ENCODE measurements at places on chromosomes 6 and 20. TPM values are rescaled to one million over a fixed set of nuclear protein-coding genes. Genes with fewer than 3 reads are reported as not detected.
A peak's percentile ranks its signal among the peaks of the same experiment; 100 is the strongest.

- no peak for DNase-seq
Measured at GRCh38 chr20:62595491-62595890, 46.8 kb upstream of the SLCO4A1 start.

DNA sequence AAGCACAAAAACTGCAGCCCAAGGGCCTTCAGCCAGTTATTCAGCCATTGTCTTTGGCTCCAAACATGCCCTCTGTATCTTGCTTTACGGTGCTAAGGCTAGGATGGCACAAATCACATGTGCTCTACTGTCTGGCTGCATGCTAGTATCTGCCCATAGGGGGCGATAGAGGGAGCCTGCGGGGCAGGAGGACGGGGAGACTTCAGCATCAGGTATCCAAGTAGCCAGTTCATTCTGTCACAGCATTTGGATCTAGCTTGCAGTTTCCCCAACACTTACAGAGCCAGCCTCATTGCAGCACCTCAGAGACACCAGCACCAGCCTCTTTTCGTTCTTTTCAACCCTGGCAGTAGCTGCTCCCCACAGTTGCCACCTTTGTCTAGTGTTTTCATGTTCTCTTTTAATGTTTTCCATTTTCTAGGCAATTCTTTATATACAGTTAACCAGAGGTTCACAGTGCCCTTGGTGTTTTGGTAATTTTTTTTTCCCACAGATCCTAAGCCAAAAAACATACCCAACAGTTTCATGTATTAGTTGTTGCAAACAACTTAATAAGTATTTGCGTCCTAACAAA is 705.9 kb downstream of the PTPRT start:
- DNase-seq = no peak

GRCh38 chr6:135577059-135577538 is 79.6 kb upstream of the AHI1 start:
- DNase-seq = no peak

DNA sequence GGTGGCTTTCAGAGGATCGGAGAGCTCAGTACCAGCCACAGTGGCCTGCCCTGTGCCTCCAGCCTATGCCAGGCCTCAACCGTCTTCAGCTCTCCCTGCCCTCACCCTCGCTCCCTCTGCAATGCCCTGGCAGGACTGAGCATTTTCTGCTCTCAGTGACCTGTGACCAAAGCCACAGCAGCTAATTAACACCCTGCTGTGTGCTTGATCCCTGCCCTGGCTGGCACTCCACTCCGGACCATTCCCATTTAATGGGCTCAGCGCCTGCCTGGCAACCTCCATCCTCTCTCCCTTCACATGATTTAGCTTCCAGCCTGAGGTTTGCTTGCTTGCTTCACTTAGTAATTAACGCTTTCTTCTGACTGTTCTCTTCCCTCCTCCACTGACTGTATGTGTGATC is 287.5 kb downstream of the LRFN2 start:
- no peak for DNase-seq

The ARMH2 gene
- polyA plus RNA-seq = not detected

- DNase-seq = no peak
Measured at GRCh38 chr6:12404651-12405050, 114.5 kb downstream of the EDN1 start.

The SOX18 gene
- 7.3 TPM for polyA plus RNA-seq

DNA sequence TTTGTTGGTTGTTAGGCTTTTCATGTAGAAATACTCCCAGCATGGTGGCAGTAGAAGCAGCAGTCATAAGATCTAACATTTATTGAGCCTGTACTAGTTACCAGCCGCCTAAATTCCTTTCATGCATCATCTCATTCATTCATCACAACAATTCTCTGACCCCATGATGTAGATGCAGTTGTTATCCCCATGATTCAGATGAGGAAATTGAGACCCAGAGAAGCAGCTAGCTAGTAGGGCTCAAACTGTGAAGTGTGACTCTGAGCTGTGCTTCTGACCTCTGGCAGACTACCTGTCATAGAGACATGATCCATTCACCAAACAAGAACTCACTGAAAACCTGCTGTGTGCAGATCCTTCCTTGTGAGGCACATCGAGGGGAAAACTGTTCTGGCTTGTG is 16.9 kb downstream of the RREB1 start:
- DNase-seq = no peak

DNA sequence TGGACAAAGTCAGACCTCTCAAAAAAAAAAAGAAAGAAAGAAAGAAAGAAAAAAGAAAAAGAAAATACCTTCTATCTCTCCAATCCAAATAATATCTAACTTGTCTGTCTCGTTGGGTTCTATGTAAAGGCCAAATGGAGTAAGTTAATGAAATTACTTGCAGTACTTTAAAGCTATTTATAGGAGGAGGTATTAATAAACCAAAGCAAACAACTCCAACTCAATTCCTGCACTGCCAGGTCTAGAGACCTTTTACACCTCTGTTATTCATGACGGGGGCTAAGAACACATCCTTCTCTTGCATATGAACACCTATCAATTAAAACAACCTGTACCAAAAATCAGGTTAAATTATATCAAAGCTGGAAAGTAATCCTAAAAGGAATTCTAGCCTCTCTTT is 80.6 kb downstream of the MAP3K5 start:
- DNase-seq = no peak

The DOK5 gene
- polyA plus RNA-seq = 34.2 TPM

GRCh38 chr20:16639027-16639941 is 66.0 kb upstream of the KIF16B start:
- DNase-seq = no peak

The ZGPAT gene
- 16.6 TPM for polyA plus RNA-seq

GRCh38 chr20:41669708-41670263 is 51.6 kb upstream of the CHD6 start:
- no peak for DNase-seq

GRCh38 chr20:36102809-36103596 is 51.5 kb upstream of the EPB41L1 start:
- no peak for DNase-seq

The FRS3 gene
- polyA plus RNA-seq = 6.6 TPM

The CCN6 gene
- 0.34 TPM for polyA plus RNA-seq

DNA sequence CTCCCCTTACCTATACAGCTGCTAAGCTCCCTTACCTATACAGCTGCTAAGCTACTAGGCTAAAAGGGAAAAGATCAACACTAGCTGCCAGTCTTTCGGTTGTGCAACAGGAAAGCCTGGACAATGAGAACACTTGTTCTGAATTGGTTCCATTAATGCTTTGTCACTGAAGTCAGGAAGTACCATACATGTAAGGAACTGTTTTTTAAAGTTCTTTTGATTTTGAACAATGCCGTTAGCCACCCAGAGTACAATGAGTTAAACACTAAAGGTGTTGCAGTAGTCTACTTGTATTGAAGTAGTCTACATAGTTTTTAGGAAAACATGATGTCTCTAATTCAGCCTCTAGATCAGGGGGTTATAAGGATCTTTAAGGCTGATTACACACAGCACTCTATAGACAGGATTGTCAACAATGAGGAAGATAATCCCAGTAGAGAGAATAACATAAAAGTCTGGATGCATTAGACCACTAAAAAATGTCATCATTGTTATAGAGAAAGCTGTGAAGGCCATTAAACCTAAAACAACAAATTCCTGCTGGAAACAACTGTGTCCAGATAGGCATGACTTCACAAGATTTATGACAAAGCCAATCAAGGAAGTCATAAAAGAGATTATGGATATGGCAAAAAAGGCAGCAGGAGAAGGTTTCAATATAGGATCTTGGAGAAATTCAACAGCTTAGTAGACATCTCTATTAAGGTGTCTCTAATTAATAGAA is 306.3 kb downstream of the PHF3 start:
- DNase-seq = no peak

The RBM24 gene
- 380 TPM for polyA plus RNA-seq

DNA sequence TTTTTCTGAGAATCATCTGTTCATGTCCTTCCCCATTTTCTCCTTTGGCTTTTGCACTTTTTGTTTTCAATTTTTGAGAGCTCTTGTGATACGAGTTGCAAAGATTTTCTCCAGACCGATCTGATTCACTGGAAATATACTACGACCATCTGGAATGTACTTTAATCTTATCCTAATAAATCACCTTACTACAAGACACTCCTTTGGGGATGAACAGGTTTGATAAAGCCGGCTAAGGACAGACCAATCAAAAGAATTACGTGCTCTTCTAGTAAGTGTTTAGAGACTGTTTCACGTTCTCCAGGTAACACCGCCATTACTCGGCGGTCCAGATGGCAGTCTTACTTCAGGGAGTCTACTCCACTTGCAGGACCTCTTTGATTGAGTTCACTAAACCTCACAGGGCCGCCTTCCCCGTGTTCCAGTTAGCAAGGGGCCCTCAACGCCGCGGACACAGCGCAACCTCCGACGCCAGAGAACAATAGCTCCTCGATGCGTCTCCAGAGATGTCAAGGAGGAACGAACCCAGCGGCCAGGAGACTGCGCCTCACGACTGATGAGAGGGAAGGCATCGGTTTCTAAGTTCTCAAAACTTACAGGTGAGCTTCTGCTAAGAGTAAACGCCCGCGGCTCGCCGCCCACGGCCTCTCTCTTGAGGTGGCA is 920 bp upstream of the WTAP start:
- DNase-seq = peak; percentile 12

The HAO1 gene
- not detected for polyA plus RNA-seq

DNA sequence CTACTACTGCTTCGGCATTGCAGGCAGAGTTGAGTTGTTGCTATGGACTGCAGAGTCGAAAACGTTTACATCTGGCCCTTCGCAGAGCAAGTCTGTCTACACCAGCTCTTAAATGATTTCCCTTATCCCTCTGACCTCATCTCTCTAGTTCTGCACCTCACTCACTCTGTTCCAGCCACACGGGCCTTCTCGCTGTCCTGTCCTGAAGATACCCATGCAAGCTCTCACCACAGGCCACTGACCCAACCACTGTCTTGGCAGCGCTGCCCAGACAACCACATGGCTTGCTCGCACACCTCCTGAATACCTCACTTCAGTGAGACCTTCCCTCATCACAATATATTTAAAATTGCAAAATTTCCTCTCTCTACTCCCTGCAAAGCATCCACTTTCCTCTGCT is 31.4 kb downstream of the B4GALT5 start:
- DNase-seq = no peak

The CST5 gene
- not detected for polyA plus RNA-seq

DNA sequence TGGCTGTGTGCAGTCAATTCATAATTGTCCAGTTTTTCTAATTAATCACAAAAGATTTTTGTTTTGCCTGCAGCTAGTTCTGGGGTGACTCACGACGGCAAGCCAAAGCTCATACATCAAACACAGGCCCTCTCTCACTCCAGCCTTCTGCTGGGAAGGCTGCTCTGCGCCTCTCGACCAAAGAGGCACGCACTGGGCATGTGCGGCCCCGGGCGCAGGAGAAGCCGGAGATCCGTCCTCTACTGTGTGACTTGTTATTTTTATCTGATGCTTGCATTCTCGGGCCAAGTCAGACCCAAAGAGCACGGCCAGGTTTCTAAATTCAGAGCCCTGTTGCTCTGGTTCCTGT is 98.5 kb downstream of the TFAP2A start:
- no peak for DNase-seq

- no peak for DNase-seq
Measured at GRCh38 chr6:25311331-25311840, 32.2 kb downstream of the CARMIL1 start.

The PRRC2A gene
- 113 TPM for polyA plus RNA-seq

Measured in muscle of arm (tissue), 14 donors.